ENCODE measurements at places on chromosomes 3 and 15. TPM values are rescaled to one million over a fixed set of nuclear protein-coding genes. Genes with fewer than 3 reads are reported as not detected.

GRCh38 chr3:11272906-11273574, 843 bp downstream of the ATG7 start:
- DNase-seq = peak; percentile 28

DNA sequence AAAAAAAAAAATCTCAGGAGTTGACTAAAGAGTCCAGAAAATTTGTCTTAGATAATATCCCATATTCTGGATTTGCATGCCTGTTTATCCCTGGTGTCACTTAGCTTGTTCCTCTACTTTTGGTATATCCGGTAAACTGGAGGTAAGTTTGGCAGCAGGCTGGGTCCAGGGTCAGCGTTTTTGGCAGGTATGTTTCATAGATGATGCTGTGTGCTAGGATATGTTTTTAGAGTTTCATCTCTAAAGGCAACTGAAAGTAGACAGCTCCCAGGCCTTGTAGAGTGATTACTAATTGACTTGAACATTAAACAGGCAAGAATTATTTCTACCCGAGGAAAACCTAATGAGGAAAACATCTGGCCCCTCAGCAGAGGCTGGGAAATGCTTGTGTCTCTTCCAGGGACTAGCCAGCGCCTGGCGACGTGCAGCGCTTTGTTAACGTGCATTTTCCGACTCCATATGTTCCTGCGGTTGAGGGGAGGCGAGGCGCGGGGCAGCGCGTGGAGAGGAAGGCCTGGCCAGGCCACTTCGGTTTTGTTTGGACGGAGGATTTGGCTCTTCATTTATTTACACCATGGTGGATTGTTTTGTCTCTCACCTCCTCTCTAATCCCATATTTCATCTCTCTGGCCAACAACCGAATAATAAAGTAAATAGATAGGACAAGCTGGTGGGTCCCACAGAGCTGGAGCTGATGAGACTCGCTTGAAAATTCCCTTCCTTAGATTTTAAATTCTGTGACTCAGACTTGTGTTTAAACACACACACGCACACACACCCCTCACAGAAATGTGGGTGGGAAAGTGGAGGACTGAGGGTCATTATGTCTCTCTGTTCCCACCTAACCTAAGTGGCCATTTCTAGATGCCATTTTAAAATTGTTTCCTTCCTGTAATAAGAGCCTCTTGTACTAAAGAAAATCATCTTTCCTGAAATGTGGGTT, 65.3 kb downstream of the ASB7 start:
- no peak for DNase-seq

DNA sequence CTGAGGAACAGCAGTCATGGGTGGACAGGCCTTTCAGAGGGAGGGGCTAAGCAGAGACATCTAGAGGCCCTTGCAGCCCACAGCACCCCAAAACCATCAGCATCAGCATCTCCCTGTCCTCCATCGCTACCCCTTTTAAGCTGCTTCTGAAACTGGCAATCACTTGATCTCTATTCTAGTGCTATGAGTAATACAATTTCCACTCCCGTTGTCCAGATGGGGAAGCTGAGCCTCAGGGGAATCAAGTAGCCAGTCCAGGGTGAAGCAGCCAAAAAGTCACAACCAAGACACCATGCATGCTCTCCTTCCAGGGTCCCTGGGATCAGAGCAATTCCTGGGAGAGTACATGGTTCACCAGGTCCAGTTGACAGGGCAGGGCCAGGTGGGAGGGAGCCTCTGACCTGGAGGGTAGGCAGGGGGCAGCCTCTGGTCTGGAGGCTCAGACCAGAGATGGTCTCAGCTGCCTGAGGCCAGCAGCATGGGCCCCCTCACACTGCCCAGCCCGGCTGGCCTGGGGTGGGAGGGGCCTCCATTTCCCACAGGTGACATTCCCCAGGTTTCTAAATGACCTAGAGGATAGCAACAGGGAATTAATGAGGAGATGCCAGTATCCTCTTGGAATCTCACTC, 30.0 kb downstream of the KLHL25 start:
- no peak for DNase-seq

DNA sequence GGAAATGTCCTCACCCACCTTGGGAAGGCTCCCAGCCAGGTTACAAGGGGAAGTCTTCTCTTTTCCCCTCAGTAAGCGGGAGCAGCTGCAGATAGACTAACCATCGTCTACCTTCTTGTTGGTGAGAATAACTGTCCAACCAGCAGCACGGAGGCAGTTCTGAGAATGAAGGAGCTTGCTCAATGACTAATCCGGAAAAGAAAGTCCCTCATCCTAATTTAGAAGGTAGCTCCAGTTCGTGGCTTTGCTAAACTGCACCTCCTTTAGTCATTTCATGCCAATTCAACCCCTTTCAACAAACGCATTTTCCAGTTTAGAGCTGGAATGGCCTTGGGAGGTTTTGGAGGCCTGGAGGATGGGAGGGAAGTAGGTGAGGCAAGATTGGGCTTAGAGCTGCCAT, 527.4 kb upstream of the PROK2 start:
- no peak for DNase-seq

DNA sequence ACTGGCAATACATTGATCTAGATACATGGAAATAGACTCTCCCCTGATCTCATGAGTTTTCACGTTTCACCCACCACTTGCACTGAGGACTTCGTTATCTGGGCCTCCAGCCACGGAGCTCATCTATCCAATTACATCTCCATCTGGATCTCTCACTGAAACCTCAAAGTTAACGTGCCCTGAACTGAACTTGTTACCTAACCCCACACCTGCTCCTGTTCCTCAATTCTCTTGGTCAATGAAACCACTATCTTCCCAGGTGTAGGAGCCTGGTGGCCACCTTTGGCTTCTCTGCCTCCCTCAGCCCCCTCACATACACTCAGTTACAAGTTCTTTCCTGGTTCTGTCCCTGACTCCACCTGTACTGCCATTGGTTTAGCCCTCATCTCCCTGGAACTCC, 9.7 kb downstream of the DGKG start:
- no peak for DNase-seq

GRCh38 chr15:49987198-49987785, 131.7 kb downstream of the ATP8B4 start:
- DNase-seq = no peak

Gene SH2D7
- total RNA-seq = not detected

Gene OR5K2
- total RNA-seq = not detected

Gene COPG1
- 135 TPM for total RNA-seq

Gene CSTA
- total RNA-seq = 3.1 TPM

Gene CHD2
- total RNA-seq = 449 TPM

Gene IQCF2
- total RNA-seq = not detected

Gene UBL7
- total RNA-seq = 25.1 TPM

All from natural killer cell (primary cell).